ENCODE measurements at places on chromosomes 12 and 14.
A peak's percentile ranks its signal among the peaks of the same experiment; 100 is the strongest.

DNA sequence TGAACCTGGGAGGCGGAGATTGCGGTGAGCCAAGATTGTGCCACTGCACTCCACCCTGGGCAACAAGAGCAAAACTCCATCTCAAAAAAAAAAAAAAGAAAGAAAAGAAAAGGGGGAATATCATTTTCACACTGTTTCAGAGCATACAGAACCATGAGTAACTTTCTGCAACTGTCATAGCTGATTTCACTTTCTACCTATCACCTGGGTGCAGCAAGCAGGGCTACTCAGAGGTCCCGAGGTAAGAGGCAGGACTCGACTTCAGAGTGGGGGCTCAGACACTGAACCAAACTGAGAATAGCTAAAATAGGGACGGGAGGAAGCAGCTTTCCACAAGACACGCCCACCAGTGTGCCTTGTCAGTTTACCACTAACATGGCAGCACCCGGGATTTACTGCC lies 29.8 kb downstream of the OR10P1 start:
- DNase-seq: no peak

- DNase-seq: no peak
Measured at GRCh38 chr14:56846970-56847930, 37.0 kb upstream of the OTX2 start.

GRCh38 chr12:97316321-97316720 lies 146.3 kb upstream of the RMST start:
- DNase-seq: no peak

GRCh38 chr12:58081488-58081887 lies 140.1 kb downstream of the ATP23 start:
- no peak for DNase-seq

- peak; percentile 68 for DNase-seq
Measured at GRCh38 chr14:94132285-94132887, 3.0 kb upstream of the IFI27L2 start.

Data from renal cortical epithelial cell (primary cell).